IMR-90 (cell line): ENCODE measurements at places on chromosomes 2 and 18.

GRCh38 chr2:106020821-106021661 is 173.1 kb downstream of the UXS1 start:
- DNase-seq, result no peak

DNA sequence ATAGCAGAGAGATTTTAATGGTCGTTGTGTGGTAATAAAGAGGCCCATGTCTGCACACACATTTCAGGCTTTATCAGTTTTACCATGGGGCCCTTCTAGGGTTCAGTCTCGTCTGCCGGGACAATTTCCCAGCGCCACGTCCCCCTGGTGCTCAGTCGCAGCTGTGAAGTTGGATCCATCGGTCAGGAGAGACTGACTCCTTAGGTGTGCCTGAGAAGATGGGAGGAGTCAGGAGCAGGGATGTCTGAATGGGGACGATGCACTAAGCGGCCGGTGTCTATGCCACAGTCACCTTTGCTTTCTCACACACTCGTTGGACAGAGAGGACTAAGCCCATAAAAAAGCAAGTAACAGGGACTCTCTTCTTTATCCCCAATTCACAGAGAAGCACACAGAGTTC is 71.4 kb downstream of the TWIST2 start:
- no peak for DNase-seq

DNA sequence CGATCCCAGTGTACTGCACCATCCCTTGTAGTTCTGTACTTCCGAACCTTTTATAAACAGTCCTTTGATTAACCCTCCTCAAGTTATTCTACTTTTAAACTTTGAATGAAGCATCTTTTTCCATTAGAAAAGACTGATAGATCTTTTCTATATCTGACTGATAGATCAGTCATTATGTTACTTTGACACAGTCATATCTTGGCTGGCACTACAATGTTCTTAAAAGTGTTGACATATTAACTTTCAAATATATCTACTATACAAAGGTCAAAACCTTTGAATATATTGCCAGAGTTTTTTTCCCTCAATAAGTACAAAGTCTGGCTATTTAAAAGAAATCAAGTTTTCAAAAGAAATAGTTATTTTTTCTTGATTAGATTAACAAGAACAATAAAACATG is 35.4 kb upstream of the NABP1 start:
- DNase-seq, result no peak

- DNase-seq, result peak; percentile 59
Measured at GRCh38 chr2:238160206-238161129, 1.7 kb downstream of the ERFE start.

DNA sequence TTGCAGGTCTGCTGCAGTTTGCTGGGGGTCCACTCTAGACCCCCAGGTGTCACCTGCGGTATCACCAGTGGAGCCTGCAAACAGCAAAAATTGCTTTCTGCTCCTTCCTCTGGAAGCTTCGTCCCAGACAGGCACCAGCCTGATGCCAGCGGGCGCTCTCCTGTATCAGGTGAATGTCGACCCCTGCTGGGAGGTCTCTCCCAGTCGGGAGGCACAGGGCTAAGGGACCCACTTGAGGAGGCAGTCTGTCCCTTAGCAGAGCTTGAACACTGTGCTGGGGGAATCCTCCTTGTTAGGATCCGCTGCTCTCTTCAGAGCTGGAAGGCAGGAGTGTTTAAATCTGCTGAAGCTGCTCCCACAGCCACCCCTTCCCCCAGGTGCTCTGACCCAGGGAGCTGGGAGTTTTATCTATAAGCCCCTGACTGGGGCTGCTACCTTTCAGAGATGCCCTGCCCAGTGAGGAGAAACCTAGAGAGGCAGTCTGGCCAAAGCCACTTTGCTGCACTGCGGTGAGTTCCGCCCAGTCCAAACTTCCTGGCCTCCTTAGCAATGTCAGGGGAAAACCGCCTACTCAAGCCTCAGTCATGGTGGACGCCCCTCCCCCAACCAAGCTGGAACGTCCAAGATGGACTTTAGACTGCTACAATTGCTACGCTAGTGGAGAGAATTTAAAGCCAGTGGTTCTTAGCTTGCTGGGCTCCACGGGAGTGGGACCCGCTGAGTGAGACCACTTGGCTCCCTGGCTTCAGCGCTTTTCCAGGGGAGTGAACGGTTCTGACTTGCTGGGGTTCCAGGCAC is 652.5 kb downstream of the KCNJ3 start:
- no peak for DNase-seq

GRCh38 chr18:22915337-22915736 is 17.8 kb upstream of the RBBP8 start:
- DNase-seq, result no peak

DNA sequence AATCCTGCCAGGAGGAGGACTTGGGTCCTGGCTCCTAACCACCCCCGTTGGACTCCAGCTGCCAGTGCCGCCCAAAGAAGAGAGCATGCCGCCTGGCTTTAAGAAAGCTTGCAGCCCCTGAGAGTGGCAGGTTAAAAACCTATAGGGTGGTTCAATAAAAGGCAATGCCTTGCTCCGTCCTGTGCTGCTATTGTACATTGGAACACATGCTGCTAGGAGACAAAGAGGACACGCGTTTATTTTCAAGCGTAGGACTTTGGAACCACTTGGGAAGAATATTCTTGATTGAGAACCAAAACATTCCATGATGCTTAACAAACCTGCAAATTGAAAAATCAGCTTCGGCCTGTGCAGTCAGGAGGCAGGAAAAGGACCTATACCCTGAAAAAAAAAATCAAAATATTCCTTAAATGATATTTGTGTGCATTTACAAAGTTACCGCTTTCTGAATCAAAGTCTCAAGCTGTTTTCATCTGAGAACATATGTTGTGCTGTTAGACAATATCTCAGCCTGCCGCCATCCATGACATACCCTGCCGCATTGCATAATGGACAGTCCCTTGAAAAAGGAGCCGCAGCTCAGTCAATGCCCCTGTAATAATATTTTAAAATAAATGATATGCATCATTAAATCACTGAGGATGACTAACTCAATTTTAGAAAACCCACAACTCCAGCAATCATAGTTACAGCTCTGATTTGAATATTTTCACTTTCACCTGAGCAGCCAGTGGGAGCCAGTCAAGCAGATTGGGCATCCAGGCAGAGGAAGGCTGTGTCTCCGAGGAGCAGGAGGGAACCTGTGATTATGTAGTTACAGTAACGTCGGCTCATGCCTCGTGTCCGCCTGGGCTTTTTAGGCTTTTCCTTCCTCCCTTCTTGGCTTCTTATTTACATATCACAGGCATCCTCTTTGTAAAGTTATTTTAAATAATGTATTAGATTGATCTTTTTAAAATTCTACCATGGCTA is 805.6 kb upstream of the FANCL start:
- no peak for DNase-seq

GRCh38 chr2:194709840-194710239 is 947.2 kb upstream of the SLC39A10 start:
- DNase-seq, result no peak

DNA sequence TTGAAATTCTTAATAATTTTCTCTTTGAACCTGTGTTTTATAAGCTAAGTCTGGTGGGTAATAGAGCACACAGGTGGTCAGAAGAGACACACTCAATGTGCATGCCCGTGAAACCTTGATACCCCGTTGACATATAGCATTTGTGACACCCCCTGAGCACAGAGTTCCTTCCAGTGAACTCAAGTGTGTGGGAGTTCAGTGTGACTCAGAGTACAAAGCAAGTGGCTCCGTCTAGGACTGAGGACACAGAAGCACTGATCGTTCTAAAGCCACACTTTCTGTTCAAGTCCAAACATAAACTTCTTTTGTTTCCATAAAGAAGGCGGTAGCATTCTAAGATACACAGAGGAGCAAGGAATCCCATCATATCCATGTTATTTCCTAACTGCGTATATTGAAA is 523.6 kb downstream of the PID1 start:
- DNase-seq, result no peak

DNA sequence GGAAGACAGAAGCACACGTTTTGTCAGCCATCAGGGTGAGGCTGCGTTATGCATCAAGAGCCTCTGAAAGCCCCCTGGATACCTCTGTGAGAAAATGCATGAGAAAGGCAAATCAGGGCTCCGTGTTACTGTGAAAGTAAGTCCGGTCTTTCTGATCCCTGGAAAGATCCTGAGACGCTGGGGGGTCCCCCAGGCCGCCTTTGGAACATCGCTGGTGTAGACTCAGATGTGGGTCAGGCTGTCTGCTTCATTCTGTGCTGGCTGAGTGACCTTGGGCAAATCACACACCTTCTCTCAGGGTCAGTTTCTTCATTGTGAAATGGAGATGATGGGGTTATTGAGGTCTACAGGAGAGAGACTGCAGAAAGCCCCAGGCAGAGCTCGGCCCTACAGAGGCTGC is 42.0 kb upstream of the HS6ST1 start:
- no peak for DNase-seq

GRCh38 chr18:3511980-3512379 is 62.0 kb downstream of the TGIF1 start:
- DNase-seq, result peak; percentile 68

GRCh38 chr2:128357506-128358370 is 39.1 kb upstream of the HS6ST1 start:
- no peak for DNase-seq

DNA sequence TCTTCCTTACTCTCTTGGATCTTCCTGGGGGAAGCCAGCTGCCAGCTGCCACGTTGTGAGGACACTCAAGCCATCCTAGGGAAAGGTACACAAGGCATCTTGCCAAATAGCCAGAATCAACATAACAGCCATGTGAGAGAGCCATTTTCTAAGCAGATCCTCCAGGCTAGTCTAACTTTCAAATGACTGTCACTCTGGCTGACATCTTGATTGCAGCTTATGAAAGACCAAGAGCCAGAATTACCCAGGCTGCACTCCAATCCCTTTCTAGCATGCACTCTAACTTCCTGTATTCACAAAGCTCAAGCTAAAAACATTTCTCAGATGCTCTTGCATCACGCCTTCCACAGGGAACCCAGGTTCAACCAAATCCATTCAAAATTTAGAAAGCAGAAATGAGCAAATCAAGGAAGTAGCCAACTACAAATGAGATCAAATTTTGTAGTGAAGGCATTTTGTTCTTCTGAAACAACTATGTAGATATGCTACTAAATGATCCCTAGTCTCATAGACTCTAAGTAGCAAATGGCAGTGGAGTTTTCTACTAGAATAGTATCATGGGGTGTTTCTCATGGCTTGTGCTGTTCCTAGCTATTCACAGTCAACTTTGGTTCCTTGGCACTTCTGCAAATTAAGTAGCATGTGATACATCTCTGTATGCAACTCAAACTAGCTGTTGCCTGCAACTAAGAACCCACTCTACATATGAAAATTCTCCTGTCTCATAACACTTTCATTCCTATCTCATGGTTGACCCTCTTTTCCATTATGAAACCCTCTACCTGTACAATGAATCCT is 281.9 kb downstream of the ZEB2 start:
- no peak for DNase-seq

DNA sequence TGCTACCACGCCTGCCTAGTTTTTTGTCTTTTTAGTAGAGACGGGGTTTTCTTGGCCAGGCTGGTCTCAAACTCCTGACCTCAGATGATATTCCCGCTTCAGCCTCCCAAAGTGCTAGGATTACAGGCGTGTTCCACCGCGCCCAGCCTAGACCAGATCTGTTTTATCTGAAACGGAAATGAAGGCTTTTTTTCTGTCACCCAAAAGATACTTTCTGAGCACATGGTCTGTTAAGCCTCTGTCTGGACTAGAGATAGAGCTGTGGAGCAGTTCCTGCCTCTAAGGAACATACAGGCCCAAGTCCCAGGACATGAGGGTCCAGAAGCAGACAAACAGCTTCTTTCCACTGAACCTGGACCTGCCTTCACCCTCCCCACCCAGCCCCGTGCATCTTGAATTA is 43.6 kb upstream of the PTMA start:
- DNase-seq, result no peak

DNA sequence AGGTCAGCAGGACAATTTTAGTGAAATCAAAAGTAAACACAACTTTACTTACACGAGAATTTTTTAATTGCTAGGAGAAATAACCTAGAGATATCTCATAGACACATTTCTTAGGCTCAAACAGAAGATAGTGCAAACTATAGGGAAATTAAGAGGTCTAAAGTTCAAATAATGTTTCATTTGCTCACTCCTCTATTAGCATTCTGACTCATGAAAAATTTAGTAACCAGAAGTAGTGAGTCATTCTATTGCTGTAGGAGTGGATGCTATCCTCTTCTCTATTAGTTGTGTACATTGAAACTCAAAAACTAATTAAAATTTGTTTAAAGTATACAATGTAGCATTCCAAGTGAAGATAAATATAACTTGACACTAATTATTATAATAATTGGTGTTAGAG is 908.3 kb upstream of the TMEFF2 start:
- no peak for DNase-seq

DNA sequence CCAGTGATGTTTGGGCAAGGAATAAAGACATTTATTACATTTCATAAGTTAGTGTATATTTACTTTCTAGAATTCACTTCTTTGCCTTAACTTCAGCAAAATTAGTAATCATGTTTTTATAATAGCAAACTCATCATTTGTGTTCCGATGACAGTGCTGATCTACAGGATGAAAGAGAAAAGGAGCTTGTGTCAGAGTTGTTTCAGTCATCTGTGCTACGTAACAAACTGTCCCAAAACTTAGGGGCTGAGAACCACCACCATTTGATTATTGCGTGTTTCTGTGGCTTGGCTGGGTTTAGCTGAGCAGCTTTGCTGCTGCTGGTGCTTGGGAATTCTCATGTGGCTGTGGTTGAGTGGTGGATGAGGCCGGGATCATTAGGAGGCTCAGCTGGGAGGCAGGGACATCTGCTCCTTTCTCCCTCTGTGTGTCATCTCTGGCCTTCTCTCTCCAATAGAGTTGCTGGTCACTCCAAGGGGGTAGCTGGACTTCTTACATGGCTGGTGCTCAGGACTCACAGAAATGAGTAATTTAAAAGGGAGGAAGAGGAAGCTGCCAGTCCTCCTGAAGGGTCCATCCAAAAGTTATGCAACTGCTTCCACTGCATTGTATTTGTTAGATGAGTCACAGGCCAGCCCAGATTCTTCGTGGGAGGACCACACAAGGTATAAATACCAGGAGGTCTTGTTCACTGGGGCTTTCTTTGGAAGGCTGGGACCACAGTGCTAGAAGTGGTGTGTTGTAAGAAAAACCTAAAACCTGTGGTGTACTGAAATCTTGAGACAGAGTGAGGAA is 43.4 kb upstream of the HAAO start:
- DNase-seq, result peak; percentile 98

- peak; percentile 42 for DNase-seq
Measured at GRCh38 chr2:35973132-35973736, 382.3 kb upstream of the CRIM1 start.

GRCh38 chr2:170717991-170718589 is 3.0 kb downstream of the SP5 start:
- DNase-seq, result no peak
